HAP-1 (cell line): ENCODE measurements at places on chromosomes 11 and 22.
A peak's percentile ranks its signal among the peaks of the same experiment; 100 is the strongest.

DNA sequence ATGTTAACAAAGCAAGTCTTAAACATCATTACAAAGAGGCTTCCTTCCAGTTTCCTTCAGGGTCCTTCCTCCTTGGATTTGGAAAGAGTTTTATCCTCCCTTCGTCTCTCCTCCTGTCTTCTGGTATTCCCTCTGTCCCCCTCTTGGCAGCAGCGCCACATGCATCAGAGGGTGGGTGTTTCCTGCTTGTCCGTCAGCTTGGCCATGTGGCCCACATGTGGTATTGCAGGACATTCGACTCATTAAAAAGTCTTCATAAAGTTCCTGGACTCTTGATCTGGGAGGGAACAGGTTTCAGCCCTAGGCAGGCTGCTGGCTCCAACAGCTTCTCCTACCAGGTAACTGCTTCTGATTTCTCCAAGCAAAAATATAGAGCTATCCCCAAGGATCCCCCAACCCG lies 189.8 kb downstream of the CSNK2A3 start:
- peak; percentile 33 for DNase-seq

- DNase-seq: no peak
Measured at GRCh38 chr11:117117681-117118080, 19.5 kb upstream of the SIK3 start.

DNA sequence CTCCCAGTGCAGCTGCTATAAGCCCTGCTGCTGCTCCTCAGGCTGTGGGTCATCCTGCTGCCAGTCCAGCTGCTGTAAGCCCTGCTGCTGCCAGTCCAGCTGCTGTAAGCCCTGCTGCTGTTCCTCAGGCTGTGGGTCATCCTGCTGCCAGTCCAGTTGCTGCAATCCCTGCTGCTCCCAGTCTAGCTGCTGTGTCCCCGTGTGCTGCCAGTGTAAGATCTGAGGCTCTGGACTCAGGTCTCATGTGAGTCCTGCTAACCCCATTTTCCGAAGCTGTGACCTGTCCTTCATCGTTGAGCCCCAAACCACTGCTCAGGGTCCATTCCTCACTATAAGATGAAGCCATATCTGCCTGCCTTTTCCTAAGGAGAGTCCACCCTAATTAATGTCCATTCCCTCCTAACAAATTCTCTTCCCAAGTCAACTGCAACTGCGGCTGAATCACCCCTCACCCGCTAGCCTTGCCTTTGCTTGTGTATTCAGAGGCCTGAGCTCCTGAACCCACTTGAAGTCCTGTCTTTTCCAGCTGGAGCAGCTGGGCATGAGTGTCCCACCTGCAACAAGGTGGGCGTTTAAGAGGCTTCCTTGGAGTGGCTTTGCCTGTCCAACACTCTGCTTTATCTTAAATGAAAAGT lies 626 bp downstream of the KRTAP5-7 start:
- no peak for DNase-seq

- DNase-seq: no peak
Measured at GRCh38 chr11:62152245-62153086, 28.7 kb downstream of the INCENP start.

GRCh38 chr11:120339394-120339890 lies 3.2 kb downstream of the ARHGEF12 start:
- DNase-seq: peak; percentile 43

DNA sequence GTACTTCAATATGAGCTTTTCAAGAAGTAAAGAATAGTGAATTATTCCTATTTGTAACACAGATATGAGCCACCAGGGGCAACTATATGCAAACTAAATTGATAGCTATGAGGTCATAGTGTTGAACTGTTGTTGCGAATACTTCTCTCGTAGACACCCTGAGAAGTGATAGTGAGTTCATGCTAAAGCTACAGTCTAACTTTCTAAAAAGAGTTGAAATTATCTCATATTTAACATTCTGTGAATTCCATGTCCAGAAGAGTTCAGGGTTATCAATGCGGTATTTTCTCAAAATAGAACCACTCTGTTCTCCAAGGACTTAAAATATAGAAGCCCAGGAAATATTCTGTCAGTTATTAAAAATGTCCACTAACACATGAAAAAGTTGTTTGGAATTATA lies 185.4 kb downstream of the AASDHPPT start:
- DNase-seq: no peak

- no peak for DNase-seq
Measured at GRCh38 chr11:14158393-14158792, 195.9 kb downstream of the SPON1 start.

GRCh38 chr11:44923806-44924205 lies 26.9 kb downstream of the TP53I11 start:
- no peak for DNase-seq

DNA sequence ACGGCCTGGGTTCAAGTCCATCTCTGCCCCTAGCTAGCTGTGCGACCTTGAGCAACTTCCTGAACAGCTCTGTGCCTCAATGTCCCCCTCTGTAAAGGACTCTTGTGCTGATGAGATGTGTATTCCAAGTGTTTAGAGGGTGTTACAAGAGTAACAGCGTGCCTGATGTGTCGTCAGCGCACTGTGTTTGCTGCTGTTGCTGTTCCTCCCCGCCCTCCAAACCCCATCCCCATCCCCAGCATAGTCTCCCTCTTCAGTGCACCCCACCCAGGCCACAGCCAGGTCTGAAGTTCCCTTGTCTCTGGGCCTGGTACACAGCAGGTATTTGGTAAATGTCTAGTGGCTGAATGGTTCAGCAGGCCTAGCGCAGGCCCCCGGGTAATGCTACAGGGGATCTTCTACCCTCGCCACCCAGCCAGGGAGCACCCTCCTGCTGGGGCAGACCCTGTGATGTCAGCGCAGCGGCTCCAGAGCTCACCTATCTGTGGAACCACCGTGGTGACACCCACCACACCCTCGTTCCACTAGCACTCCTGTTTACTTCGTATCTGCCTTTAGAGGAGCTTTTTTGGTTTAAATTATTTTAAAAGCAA lies 10.3 kb downstream of the CBX7 start:
- DNase-seq: no peak

- DNase-seq: peak; percentile 88
Measured at GRCh38 chr11:77191823-77192495, 63.9 kb downstream of the MYO7A start.

GRCh38 chr11:116879800-116880625 lies 42.6 kb upstream of the APOA1 start:
- peak; percentile 20 for DNase-seq

DNA sequence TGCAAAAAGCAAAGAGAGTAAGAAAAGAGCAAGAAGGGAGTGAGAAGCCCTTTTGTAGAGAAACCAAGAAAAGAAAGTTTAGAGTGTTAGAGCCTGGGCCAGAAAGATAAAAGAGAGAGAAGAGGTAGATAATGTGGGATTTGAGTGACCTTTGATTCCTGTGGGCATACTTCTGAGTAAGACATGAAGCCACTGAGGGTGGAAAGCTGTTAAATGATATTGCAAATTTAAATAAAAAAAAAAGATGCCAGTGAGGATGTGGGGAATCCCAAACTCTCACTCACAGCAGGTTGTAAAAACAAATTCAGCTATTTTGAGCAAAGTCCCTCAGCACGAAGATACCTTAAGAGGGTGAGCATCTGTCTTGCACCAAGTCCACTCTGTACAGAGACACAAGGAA lies 59.4 kb upstream of the TOP3B start:
- no peak for DNase-seq

- no peak for DNase-seq
Measured at GRCh38 chr22:22702237-22703202, 58.1 kb downstream of the GGTLC2 start.

DNA sequence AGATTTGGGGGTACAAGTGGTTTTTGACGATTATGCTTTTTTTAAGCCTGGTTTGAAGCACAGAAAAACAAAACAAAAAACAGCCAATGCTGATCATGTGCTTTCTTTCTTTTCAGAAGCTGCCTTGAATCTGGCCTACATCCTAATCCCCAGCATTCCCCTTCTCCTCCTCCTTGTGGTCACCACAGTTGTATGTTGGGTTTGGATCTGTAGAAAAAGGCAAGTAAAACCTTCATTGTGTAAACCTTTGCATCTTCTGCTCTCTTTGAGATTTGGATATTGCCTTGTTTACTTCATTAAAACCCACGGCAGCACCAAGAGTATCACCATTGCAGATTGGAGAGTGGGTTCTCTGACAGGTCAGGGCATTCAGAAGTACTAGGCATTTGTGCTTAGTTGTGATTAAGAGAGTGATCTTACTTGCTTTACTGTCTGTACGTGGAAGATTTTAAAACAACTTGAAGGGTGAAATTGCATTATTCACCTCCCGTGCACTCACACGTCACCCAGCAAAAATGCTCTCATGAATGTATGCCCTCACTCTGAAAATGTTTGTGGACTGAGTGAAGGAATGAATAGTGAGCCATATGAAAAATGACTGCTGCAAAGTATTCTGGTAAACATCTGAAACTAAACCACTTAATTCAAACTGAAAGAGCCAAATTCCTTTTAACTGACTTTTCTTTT lies 17.0 kb downstream of the LAYN start:
- DNase-seq: no peak

GRCh38 chr22:46062971-46063631 lies 86.1 kb upstream of the WNT7B start:
- no peak for DNase-seq

DNA sequence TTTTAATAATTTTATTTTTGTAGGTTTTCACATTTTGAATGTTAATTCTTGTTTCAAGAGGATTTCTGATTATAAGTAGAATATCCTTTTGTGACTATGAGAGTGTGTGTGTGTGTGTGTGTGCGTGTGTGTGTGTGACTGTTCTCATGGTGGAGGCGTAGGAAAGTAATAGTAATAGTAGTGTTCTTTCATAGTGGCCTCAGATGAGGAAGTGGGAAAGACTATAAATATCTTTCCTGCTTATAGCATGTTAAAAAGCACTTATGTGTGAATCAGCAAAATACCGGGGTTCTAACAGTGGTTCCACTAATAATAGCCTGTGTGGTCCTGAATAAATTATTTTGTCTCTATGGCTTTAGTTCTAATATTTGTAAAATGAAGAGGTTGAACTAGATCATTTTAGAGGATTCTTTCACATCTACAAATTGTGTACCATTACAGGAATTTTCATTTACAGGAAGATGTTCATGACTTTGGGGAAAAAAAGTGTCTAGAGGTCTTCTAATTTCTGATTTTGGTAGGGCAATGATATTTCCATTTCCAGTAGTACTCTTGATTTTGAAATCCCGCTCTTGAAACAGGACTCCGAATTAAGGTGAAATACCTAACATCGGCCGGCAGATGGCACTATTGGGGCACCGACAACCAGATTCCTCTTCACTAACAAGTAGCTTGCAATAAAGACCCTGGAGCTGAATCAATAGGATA lies 29.9 kb upstream of the OR10G7 start:
- peak; percentile 73 for DNase-seq

DNA sequence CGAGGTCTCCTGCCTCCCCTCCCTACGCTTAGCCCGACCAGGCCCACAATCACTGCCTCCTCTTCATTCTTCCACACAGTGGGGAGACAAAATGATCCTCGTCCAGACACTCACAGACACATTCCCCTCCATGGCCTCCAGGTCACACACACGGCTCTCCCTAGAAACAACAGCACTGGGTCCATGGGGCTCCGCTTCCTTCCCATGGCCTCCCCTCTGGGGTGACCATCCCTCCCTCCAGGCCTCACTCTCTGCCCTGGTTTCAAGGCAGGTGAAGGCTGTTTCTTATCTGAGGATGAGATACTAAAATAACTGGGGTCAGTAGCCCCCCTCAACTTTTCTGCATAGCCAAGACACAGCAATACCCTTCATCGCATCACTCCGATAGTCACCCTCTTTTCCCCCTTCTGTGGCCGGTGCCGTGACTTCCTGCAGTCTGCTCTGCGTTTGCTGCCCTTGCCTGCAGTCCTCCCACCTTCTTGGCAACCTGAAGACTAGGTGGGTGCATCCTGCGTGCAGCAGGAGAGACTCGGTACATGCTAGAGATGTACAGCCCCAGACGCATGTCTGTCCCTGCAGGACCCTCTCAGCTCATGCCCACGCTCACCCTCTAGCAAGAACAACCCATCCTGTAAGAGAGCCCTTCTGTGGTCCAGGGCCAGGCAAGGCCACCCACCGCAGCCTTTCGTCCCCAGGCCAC lies 55.8 kb downstream of the CD6 start:
- DNase-seq: no peak

DNA sequence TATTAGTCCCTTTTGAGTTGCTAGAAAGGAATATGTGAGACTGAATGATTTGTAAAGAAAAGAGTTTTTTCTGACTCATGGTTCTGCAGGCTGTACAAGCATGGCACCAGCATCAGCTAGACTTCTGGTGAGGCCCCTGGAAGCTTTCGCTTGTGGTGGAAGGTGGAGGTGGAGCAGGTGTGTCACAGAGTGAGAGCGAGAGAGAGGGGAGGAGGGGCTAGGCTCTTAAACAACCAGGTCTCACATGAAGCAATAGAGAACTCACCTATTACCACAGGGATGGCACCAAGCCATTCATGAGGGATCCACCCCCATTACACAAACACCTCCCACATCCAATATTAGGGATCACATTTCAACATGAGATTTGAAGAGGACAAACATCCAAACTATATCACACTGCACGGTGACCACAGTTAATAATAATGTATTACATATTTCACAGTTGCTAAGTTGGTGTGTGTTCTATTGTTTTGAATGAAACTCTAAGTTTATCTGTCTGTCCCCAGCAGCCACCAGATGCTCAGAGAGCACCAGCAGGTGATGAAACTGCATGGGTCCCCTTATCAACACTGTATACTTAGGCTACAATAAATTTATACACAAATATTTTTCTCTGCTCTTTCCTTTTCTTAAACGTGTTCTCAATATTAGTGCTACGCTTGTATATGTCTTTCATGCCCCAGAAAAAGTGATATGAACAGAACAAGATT lies 14.1 kb downstream of the ZFP91 start:
- no peak for DNase-seq

- no peak for DNase-seq
Measured at GRCh38 chr11:12051287-12051662, 42.8 kb upstream of the DKK3 start.

DNA sequence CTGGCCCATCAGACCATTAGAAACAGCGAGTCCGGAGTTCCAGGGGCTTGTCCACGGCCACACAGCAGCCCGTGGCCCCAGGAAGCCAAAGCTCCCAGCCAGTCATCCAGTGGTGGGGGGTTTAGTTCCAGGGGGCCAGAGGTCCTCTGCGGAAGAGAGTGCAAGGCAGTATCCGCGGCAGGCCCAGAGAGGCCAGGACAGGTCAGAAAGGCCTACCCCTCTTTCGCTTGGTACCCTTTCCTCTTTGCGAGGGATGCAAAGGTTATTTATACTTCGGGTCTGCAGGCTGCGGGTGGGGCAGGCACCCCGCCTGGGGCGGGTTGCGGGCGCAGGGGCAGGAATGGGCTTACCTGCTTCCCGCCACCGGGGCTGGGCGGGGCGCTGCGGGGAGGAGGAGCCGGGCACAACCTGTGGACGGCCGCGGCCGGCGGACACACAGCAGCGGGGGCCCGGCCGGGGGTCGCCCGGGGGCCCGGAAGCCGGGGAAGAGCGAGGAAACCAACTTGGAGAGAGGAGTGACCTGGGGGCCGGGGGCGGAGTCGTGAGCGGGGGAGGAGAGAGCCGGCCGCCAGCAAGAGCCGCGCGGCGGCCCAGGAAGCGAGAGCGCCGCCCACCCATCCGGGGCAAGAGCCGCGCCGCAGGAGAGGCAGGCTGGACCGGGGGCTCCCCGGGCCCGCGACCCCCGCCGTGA lies at the start of gene SH3BP1:
SH3BP1 (plus strand) TSS at position 600 of the 691 bp plus-strand sequence. CDS start 119 bp downstream, outside the sequence.
- DNase-seq: peak; percentile 69

- DNase-seq: no peak
Measured at GRCh38 chr11:123682696-123683410, 28.4 kb upstream of the SCN3B start.

GRCh38 chr11:8038811-8039529 lies 42.0 kb upstream of the TUB start:
- DNase-seq: no peak
